ENCODE measurements at places on chromosomes 11 and 22.

DNA sequence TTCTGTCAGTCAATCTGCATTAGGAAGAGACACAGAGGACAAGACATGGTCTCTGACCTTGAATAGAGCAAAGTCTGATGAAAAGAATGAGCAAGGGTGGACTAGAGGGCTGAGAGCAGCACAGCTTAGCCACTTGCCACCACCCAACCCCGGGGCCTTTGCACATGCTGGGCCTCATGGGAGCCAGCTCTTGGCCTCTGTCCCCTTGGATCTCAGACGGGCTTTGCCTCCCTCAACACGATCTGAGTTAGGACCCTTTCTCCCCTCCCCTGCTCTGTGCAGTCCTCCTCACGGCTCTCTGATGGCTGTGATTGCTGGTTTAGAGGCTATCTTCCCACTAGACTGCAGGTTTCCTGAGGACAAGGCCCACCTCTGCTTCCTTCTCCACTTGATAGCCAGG, 131.6 kb upstream of the B3GAT1 start:
- no peak for DNase-seq

DNA sequence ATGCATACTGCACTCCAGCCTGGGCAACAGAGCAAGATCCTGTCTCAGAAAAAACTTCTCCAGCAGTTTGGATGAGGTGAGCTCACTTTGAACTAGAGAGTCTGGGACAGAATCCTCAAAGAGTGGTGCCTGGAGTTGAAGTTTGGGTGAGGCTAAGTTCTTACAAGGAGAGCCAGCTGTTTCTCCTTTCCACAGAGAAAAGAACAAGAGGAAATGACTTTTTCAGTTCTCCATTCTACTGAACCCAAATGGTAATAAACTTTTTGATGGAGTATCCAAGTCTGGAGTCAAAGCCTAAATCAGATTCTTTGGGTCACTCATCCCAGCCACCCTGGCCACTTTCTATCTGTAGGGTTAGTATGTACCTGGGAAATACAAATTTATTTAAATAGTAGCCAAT, 102.7 kb downstream of the TRAF6 start:
- DNase-seq: no peak

- no peak for DNase-seq
Observed at GRCh38 chr22:18065256-18065655, 12.5 kb upstream of the PEX26 start.

GRCh38 chr22:42548597-42549330, 5.0 kb upstream of the SERHL2 start:
- DNase-seq: no peak

- no peak for DNase-seq
Observed at GRCh38 chr11:129592191-129592590, 216.5 kb downstream of the BARX2 start.

GRCh38 chr11:133040289-133040900, 491.9 kb downstream of the OPCML start:
- no peak for DNase-seq

DNA sequence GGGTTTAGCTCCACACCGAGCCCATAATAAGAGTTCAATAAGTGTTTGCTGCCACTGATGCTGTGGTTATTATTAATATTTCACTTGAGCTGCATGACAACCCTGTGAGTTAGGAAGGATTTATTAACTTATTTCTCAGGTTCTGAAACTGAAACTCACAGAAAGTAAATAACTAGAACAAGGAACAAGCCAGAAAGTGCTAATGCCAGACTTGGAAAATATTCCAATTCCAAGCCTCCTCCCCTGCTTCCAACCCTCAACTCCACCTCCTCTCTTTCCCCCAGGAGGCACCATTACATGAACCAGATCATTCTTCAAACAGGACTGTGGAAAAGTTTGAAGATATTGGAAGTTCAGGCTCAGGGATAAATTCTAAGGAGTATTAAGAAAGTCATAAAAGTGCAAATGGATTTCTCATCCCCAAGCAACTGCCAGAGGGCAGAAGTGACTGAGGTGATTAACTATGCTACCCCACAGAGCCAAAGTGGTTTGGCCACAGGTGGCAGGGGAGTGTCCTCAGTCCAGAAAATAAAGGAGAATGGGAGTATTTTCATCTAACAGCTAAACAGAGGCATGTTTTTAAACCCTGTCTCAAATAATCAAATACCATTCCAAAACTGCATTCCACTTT, 3.2 kb upstream of the FJX1 start:
- no peak for DNase-seq

DNA sequence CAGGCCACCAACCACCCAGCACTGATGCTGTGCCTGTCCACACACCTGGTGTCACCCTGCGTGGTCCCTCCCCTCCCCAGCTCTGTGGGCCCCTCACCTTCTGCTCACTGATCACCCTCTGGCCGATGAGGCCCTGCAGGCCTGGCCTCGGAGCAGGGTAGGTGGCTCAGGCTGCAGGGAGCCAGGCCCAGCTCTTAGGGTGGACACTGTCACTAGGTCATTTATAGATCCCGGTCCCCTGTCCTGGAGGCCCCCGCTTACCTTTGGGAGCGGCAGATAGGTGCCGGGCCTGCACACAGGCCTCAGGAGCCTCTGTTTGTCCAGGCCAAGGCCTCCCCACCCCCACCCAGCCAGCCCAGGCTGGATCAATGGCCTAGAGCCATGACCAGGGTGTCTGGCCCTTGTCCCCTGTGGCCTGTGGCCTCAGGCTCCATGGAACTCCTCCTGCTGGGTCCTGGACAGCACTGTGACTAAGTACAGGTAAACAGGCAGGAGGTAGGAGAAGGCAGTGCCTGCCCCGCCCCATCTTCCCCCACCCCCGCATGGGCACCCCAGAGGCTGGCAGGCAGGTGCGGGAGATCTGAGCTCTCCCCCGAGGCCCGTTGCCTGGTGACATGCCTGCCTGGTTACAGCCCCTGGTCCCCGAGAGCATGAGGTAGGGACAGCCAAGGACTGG, at the start of gene TMPRSS6:
Gene TMPRSS6 (minus strand): TSS at position 472 of the 676 bp plus-strand sequence. CDS start 6,296 bp downstream, outside the sequence.
- DNase-seq: no peak

All from cortex of kidney (tissue), 1 donor.